Dorsolateral prefrontal cortex (tissue), 122 donors: ENCODE measurements at places on chromosomes 3 and 15. TPM values are rescaled to one million over a fixed set of nuclear protein-coding genes. Genes with fewer than 3 reads are reported as not detected.

DNA sequence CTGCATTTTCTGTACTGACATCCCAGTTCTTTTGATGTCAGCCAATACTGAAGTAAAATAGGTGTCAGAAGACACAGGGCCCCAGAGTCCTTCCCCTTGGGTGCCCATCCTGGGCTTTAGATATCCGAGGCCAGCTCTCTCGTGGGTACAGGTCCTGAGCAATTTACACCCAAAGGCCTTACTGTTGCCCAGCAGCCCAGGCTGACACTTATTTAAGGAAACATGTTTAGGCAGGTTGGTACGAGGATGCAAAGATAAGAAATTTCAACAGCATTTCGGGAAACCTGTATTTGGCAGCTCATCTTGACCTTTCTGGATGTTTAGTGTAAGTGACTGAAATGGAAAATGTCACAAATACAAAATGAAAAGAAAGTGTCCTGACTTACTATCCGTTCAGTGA is 130.0 kb upstream of the IL12A start:
- DNase-seq, result no peak

GRCh38 chr15:43095243-43095642 is 10.6 kb downstream of the UBR1 start:
- DNase-seq, result no peak

The KAT2B gene
- 107 TPM for total RNA-seq

DNA sequence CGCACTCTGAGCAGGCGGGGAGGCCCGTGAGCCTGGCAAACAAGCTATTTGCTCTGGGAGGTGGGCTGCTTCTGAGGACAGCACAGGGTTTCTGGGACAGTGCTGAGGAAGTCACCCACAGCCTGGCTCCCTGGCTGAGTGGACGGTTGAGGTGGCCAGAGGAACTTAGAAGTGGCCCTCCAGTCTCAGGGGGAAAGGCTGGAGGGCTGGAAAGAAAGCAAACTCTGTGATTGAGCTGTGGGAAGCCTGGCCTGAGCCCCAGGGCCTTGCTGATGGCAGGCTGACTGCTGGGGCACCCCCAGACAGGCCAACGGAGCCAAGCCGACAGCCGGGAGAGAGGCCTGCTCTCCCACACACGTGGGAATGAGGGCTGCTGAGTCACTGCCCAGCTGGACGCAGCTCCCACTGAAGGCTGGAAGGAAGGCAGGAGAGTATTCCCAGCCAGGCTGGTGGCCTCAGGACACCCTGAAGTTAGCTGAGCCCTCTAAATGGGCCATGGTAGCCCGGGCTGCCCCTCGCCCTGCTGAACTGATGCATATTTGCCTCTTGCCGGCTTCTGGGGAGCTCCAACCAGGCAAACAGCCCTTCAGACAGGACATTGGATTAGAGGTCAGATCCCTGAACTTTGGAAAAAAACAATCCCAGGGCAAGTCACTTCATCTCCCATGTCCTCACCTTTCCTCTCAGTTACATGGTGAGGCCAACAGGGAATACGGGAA is 98.0 kb upstream of the TLE3 start:
- peak; percentile 37 for DNase-seq

DNA sequence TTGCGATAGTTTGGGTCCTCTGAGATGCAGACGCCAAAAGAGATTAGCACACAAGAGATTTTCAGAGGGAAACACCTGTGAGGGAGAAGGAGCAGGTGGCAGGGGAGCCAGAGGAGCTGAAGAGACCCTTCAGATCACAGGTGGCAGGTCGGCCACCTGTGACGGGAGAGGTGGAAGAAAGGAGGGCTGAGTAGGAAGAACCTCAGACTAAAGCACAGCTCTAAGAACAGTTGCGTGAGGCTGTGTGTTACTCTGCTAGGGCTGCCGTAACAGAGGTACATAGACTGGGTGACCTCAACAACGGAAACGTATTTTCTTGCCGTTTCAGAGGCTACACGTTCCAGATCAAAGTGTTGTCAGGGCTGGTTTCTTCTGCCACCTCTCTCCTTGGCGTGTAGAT is 38.5 kb downstream of the C2CD4A start:
- DNase-seq, result no peak

The LAMB2 gene
- total RNA-seq, result 38.5 TPM

The ZNF502 gene
- total RNA-seq, result 5.7 TPM

- DNase-seq, result no peak
These were observed 116.1 kb downstream of the KLF13 start for GRCh38 chr15:31442699-31443111.

The TRH gene
- total RNA-seq, result 0.50 TPM

DNA sequence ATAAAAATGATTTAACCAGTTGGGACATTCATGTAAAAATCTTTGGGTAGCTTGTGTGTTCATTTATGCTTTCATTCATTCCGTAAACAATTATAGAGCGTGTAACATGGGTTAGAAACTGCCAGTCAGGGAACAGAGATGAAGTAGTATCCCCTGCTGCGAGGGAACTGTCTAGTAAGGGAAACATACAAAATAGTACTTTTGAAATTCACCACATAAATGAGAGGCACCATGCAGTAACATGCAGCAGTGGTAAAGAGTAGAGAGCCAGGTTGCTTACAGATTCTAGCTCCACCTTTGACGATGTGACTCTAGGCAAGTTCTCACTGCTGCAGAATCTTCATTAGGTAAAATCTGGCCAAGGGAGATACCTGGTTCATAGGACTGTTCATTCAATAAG is 938 bp downstream of the DZIP3 start:
- no peak for DNase-seq

GRCh38 chr3:30502742-30503073 is 103.7 kb upstream of the TGFBR2 start:
- no peak for DNase-seq

The FGF7 gene
- total RNA-seq, result 0.53 TPM

- DNase-seq, result no peak
These were observed 31.1 kb downstream of the SCN5A start for GRCh38 chr3:38618343-38618742.

DNA sequence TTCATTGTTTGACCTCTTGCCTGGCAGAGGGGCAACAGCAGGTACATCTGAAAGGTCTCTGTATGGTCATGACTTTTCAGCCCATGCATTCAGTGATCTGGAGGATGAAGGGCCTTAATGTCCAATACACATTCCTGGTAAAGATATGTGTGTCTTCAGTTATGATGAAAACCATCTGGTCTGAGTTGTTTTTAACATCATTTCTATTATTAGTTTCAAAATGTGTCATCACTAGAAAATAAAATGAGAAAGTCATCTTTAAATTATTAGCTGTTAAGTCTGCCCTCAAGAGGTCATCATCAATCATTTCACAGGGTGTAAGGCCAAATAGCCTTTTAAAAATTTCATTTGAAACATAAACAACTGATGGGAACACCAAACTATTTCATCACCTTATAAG is 92.1 kb upstream of the PLSCR4 start:
- DNase-seq, result no peak

DNA sequence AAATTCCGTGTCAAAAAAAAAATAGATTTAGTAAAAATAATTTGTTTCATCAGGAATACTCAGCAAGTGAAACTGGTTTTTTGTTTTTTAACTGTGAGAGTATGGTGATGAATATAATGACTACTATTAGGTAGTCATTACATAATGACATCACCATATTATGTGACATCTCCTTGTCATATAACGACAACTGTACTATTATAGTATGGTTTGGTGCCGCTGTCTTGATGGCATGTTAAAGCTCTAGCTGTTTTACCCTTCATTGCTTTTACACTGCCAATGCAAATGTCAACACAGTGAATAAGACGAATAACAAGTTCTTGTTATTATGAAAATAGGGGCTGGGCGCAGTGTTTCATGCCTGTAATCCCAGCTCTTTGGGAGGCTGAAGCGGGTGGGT is 45.6 kb upstream of the FAH start:
- no peak for DNase-seq

The KNG1 gene
- 0.72 TPM for total RNA-seq

DNA sequence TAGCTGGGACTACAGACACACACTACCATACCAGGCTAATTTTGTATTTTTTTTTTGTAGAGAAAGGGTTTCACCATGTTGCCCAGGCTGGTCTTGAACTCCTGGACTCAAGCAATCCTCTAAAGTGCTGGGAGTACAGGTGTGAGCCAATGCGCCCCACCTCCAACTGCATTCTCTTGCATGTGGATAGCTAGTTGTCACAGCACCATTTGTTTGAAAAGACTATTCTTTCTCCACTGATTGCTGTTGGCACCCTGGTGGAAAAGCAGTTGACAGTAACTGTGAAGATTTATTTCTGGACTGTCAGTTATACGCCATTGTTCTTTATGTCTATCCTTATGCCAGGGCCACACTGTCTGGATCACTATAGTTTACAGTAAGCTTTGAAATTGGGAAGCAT is 303.9 kb downstream of the ADAMTS17 start:
- DNase-seq, result no peak

DNA sequence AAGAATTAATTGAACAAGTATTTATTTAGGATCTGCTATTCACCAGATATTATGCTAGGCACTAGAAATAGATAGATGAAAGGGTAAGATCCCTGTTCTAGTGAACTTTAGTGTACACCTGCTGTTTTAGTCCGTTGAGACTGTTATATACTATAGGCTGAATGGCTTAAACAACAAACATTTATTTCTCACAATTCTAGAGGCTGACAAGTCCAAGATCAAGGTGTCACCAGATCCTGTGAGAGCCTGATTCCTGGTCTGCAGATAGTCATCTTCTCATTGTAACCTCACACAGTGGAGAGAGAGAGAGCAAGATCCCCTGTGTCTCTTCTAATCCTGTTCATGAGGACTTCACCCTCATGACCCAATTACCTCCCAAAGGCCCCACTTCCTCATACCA is 281.4 kb upstream of the KCNH8 start:
- DNase-seq, result no peak

GRCh38 chr15:63610209-63610841 is 13.1 kb downstream of the FBXL22 start:
- peak; percentile 87 for DNase-seq

The OIP5 gene
- total RNA-seq, result 0.92 TPM

The ZNF445 gene
- 37.6 TPM for total RNA-seq

- peak; percentile 66 for DNase-seq
These were observed 20.9 kb downstream of the CD276 start for GRCh38 chr15:73704869-73705645.
